ENCODE measurements at places on chromosomes 2 and 18.

GRCh38 chr2:187415449-187415848 lies 32.6 kb downstream of the CALCRL start:
- no peak for DNase-seq

DNA sequence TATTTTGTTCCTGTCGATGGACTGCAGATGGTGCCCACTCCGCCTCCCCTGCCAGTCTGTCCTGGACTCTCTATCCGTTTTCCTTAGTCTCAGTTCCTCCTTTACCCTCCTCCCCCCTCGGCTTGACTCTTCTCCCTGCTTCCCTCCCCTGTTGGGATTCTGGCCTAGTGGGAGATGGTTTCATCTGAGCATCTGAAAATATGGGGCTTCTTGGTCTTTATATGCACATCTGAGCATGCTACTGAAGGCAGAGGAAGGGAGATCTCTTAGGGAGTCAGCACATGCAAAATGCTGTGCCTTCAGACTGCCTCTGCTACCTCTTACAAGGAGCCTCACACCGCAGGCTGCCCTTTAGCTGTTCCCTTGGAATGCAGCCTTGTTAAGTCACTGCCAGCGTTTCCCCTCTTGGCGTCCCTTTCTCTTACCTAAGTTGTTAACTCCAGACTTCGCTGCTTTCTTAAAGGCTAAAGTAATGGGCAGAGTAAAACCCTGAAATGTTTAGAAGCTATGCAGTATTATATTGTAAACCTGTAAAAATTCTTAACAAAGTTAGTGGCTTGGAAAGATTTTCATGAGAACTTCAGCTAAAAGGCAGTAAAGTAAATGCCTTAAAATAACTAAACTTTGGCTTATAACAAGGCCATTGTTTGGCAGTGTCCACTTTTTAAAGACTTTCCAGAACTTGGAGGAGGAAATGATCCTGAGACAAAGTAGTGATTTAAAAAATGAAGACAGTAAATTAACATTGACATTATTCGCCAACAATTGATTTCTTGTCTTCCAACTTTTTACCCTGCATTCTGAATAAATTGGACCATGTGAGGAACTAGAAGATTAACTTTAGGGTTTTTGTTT lies 49.8 kb downstream of the LDLRAD4 start:
- DNase-seq = no peak

GRCh38 chr2:215590010-215590745 lies 154.3 kb upstream of the FN1 start:
- DNase-seq = no peak

DNA sequence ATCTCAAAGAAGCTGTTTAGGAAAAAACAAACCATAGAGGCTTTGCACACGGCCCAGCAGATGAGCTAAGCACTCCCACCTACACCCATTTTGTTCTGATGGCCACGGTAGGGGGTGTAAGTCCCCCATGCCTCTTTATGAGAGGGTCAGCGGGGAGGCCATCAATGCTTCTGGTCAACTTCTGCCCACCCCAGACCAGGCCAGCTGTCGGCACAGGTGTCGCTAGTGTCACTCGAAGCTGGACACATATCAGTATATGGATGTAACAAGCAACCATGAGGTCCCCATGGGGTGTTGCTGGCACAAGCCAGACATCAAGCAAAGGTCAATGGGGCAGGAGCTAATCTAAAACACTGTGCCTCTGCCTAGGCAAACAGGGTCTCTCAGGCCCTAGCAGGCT lies 23.7 kb upstream of the SLC35F6 start:
- DNase-seq = no peak

GRCh38 chr2:149745396-149746230 lies 158.0 kb upstream of the MMADHC start:
- DNase-seq = no peak

- DNase-seq = no peak
These were observed 451.1 kb upstream of the POU3F3 start for GRCh38 chr2:104402825-104403224.

- DNase-seq = no peak
These were observed 49.3 kb downstream of the USP37 start for GRCh38 chr2:218518876-218519275.

DNA sequence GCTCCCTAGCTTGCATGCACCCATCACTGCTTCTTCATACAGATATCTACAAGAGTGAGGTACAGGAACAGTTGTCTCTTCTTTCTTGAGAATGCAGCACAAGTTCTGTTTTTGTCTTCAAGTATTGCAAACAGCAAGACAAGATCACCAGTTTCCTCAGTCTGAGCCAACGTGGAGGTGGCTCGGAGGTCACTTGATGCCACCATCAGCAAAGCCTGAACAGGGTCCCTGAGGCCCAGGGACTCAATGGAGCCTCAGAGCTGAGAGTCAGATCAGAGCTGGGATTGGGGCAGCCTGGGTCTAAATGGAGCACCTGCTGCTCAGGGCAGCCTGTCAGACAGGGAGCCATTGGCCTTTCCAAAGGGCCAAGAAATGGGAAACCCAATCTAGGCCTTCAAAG lies 290.7 kb upstream of the ID2 start:
- no peak for DNase-seq

GRCh38 chr2:44118257-44118656 lies 50.4 kb upstream of the PPM1B start:
- DNase-seq = no peak

DNA sequence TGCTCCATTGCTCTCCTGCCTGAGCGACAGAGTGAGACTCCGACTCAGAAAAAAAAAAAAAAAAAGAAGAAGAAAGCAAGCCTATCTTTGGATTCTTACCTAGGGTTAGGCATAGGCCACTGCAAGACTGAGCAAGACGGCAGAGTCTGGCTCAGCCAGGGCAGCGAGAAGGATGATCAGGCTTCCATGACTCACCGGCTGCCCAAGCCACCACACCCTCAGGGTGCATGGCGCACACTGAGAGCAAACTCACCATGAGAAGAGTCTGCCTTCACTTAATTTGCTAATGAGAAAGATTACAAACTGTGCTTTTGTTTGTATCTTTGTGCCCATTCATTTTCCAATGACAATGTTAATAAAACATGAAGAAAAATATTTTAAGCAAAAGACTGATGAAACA lies 8.2 kb downstream of the FAM110C start:
- no peak for DNase-seq

DNA sequence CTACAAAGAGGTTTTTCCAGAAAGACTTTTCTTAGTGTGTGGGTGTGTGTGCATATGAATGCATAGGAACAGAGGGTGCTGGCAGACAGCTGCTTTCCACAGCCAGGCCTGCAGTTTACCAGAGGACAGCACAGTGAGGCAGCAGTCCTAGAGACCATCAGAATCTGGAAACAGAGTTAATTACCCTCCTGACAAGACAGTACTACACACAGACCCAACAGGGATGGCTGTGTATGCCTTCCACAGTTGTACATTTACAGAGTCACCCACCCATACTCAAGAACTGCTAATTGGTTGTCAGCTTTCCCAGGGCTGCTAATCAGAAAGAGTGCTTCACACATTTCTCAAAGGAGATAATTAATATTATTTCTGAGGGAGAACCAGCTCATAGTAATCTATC lies 104.7 kb downstream of the FEZ2 start:
- no peak for DNase-seq

- DNase-seq = no peak
These were observed 18.2 kb downstream of the WDR33 start for GRCh38 chr2:127792805-127793204.

GRCh38 chr2:66426244-66427111 lies 8.4 kb upstream of the MEIS1 start:
- no peak for DNase-seq

- no peak for DNase-seq
These were observed 3.4 kb downstream of the ACVR1C start for GRCh38 chr2:157625296-157625695.

DNA sequence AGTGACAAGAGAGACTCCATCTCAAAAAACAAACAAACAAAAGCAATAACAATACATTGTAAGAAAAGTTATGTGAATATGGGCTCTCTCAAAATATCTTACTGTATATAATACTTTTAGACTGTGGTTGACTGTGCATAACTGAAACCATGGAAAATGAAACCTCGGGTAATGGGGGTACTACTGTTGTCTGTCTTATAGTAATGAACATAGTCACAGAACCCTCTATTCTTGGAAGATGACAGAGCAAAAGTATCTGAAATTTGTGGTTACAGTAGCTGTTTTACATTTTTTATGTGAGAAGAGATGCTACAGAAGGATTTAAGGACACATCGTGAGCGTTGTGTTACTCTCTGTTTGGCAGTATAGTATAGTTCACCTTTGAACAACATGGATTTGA lies 60.5 kb downstream of the MAP4K4 start:
- no peak for DNase-seq

DNA sequence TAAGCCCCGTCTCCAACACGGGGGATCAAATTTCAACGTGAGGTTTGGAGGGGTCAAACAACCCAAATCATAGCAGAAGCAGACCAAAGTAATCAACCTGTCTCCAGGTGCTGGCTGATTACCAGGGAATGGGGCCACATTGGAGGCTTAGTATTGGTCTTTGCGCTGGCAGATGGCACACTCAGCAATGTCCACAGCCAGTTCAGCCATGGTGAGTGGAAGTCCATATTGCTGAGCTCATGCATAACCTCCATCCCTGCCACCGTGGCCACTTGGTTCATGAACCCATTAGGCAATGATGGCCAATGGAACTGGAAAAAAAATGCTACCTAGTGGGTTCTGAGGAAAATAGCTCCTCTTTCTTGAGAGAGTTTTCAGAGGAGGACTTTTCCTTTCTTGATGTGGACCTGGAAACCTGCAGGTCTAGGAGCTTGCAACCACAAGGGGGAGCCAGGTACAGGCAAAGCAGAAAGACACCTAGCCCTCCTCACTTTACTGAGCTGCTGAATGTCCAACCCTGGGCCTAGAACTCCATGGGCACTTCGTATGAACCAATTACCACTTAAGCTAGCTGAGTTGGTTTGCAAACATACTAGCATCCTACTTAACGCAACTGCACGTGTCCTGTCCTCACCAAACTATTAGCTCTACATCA lies 128.0 kb upstream of the GYPC start:
- peak; percentile 34 for DNase-seq

DNA sequence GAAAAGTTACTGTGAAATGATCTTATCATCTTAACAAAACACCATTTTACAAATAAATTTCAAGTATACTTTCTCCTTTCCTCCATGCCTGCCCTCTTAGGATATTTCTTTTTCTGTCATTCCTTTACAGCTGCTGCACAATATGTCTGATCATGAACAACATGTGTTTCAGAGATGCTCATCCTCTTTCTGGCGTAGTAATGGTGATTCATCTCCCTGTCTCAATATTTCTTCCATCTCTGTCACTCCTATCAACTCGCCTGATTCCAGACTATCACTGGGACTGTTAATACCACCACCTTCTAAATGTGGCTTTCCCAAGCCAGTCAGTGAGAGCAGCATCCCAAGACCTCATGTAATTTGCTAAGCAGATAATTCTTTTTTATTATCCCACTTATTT lies 290.5 kb downstream of the GULP1 start:
- DNase-seq = no peak

DNA sequence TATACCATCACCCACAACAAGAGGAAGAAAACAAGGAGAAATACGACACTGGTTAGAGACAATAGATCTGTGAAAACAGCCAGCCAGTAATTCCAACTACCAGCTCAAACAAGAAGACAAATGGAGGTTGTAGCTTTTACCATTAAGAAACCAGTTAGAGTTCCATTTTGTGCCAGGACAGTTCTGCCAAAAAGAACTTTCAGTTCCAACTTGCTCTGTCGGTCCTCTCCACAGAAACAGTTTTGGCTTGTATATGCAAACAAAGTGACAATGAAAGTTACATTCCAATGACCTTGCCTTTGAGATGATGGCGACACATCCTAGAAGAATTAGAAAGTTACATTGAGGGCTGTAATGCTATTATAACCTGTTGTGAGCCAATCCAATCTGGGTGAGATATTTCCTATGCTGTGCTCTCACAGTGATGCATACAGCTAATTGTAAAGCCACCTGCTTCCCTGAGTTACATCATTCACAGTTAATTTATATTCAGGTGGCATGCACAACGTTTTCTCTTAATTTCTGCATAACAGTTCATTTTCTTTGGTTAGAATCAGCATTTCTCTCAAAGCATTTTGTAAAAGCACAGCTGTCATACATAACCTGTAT lies 1378.4 kb upstream of the PIK3C3 start:
- DNase-seq = no peak

GRCh38 chr2:102141011-102141943 lies 1.3 kb upstream of the IL1R1 start:
- DNase-seq = no peak

- no peak for DNase-seq
These were observed 41.6 kb upstream of the OTOF start for GRCh38 chr2:26519396-26520147.

- DNase-seq = no peak
These were observed 47.9 kb downstream of the BOLA3 start for GRCh38 chr2:74099835-74100234.

- no peak for DNase-seq
These were observed 90.4 kb downstream of the ANTXR1 start for GRCh38 chr2:69103419-69103818.

- no peak for DNase-seq
These were observed 100.2 kb upstream of the MYCN start for GRCh38 chr2:15840148-15840547.

GRCh38 chr2:169200756-169201155 lies 131.4 kb downstream of the DHRS9 start:
- no peak for DNase-seq

DNA sequence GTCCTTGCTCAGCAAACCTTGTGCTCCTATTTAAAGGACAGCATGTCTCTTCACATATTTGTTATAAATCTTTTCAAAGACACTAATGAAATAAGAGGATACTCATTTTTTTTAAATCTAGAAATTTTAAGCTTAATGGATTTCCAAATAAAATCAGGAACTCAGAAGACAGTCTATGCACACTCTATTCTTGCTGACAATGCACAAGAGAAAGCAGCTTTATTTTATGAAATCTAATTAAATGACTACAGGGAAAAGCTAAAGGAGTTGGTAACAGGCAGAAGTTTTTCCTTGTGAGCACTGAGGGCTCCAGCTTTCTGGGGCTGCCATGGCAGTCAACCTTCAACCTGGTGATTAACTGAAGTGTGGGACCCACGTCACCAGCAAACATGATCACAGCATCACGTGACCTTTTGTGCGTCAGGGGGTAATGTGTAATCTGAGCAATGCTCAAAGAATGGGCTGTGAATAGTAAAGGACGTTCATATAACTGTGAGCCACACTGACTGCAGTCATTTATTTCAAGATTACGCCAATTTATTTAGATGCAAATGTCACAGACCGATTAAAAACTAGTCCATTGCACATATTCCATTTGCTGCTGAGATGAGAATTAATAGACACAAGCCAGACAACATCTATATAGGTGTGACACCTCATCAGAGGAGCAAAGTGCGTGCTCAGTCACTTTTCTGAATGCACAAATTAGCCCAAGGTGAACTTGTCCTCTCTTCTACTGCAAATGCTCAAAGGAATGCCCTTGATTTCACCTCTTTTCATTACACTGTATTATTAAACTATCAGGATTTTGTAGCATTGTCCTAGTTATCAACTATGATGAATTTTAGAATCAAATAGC lies 11.6 kb upstream of the DNER start:
- no peak for DNase-seq

DNA sequence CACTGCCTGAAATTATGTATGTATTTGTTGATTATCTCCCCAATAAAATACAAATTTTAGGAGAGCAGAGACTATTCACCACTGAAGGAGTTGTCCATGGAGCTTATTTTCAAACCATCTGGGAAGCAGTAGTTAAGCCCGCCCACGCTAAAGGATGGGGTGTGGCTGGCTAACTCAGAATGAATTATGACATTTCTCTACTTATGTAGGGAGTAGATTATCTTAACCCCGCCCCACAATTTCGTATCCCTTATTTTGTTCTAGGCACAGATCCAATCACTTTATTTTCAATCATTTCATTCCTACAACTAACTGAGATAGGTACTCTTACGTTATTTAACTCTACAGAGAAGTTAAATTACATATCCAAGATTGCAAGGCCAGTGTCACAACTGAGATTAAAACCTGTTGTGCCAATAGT lies 1.4 kb upstream of the LAPTM4A start:
- no peak for DNase-seq
